Stimulated activated CD8-positive, alpha-beta memory T cell treated with anti-CD3 and anti-CD28 coated beads, Interleukin-2, amount 100 ng/mL, for 48 hours (primary cell): ENCODE measurements at places on chromosomes 1 and 21.

DNA sequence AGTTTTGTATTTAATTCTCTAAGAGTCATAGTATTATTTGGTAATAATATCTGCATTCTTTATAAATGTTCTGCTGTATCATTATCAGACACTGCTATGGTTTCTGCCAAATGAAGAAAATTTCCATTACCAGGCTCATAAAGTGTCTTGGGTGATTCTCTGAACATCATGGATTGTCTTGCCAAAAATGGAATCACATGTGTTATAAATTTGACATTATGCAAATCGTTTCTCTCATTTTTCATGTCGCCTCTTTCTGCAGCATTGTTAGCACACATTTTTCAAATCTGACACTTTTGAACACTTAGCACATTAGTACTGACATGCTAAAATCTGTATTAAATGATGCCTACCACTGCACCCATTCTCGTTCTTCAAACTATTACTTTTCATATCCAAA is 74.2 kb upstream of the NEK7 start:
- no peak for DNase-seq

DNA sequence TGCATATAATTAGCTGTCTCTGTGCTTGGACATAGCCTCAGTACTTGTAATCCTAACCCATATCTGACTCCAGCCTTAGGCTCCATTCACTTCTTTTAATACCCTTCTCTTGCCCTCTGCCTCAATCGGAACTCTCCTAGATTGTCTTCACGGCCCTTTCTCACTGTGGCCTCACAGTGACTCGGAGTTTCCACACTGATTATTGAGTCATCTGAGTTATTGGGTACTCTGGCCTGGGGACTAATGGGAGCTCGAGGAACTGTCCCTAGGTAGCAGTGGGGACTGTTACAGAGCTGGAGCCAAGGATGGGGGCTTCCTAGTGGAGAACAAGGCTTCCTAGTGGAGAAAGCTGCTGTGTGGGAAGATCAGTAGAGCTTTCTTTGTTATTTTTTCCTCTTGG is 17.0 kb downstream of the TRAF5 start:
- DNase-seq, result no peak

GRCh38 chr1:201764166-201764565 is 64.8 kb upstream of the IPO9 start:
- no peak for DNase-seq

DNA sequence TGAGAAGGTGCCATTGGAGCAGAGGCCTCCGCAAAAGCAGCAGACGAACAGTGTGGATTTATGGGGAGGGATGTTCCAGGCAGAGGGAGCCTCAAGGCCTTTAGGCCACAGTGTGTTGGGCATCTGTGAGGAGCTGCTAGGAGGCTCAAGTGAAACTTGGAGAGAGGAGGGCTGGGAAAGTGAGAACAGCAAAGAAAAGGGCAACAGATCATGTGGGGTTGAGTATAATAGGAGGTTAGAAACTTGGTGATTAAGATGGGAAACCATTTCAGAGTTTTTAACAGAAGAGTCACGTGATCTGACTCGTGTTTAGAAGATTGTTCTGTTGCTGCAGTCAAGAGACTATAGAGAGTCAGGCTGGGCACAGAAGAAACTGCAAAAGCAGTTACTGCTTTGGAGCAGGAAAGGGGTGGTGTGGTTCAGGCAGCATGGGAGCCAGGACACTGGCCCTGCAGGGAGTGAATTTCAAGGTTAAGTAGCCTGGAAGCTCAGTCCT is 277.0 kb downstream of the DISC1 start:
- no peak for DNase-seq

- no peak for DNase-seq
Observed at GRCh38 chr1:246591958-246592357, 25.7 kb downstream of the CNST start.

DNA sequence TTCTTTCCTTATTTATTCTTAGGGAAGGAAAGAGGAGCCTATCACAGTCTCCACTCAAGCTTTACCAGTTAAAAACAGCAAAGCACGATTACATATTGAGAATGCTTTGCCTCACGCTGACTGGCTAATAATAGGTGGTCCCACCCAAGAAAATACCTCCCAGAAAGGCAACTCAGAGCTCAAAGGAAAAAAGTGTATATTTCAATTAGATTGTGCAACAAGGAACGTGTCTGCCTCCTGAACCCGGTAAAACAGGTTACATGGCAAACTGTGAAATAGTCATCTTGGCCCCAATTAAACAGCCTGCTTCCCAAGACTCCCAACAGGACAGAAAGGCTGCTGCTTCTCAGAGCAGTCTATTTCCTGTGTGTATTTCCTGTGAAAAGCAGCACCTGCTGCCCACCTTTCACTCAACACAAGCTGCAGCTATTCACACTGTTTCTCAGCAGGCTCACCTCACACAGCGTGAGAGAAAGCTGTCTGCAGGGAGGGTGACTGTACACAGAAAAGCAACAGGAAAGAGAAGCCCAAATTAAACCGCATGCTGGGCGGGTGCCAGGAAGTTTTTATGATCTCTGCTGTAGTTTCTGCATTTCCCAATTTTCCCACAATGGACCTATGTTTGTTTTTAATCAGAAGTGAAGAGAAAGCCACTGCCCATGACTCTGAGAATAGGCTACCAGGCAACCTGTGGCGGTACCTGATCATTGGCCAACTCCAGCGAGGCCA is 44.0 kb downstream of the URB1 start:
- no peak for DNase-seq

- no peak for DNase-seq
Observed at GRCh38 chr21:34737115-34737514, 68.3 kb downstream of the CLIC6 start.

- no peak for DNase-seq
Observed at GRCh38 chr1:10856863-10857598, 60.6 kb upstream of the CASZ1 start.

DNA sequence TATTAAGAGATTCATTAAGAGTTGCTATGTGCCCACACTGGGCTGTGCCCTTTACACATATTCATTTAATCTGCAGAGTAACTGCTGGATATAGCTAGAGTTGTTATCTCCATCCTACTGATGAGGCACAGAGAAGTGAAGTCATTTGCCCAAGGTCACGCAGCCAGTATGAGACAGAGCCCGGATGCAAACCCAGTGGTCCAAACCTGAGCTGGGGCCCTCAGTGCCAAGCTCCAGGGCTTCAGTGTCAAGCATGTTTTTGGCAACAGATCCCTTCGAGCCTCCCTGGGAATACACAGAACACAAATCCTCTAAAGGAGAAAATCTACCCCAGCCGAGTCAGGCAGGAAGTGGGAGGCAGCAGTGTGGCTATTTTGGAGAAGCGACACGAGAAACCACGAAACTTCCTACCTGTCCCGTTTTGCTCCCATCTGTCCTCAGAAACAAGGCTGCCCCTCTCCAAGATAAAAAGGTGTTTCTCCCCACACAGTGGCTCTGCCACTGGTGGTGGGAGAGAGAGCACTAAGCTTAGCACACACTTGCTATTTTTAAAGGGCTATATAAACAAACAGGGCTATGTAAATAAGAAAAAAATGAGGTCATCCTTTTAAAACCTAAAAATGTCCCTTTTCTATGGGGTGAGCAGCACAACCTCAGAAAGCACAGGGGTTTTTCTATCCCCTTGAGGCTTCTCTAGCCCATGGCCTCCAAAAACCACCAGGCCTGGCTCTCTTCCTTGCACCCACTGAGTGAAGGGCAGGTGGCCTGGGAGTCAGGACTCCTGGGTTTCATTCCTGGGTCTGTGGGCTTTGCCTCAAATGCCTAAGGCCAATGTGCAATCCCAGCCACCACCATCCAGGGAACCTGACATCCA is 138.6 kb upstream of the EDN2 start:
- DNase-seq, result no peak

- peak; percentile 61 for DNase-seq
Observed at GRCh38 chr21:41425954-41426675, at the start of gene MX1. TSS of gene MX1 (plus strand) at chr21:41426239. CDS start at chr21:41432071, 5,832 bp downstream.

GRCh38 chr1:19483261-19483660 is 2.1 kb downstream of the CAPZB start:
- DNase-seq, result no peak

- DNase-seq, result peak; percentile 51
Observed at GRCh38 chr1:157193702-157194391, 55.7 kb upstream of the ETV3 start.

GRCh38 chr1:202276920-202277319 is 64.8 kb downstream of the UBE2T start:
- DNase-seq, result no peak

- DNase-seq, result no peak
Observed at GRCh38 chr1:221025956-221026355, 146.7 kb downstream of the HLX start.

- peak; percentile 72 for DNase-seq
Observed at GRCh38 chr1:182084487-182085316, 23.2 kb upstream of the ZNF648 start.

DNA sequence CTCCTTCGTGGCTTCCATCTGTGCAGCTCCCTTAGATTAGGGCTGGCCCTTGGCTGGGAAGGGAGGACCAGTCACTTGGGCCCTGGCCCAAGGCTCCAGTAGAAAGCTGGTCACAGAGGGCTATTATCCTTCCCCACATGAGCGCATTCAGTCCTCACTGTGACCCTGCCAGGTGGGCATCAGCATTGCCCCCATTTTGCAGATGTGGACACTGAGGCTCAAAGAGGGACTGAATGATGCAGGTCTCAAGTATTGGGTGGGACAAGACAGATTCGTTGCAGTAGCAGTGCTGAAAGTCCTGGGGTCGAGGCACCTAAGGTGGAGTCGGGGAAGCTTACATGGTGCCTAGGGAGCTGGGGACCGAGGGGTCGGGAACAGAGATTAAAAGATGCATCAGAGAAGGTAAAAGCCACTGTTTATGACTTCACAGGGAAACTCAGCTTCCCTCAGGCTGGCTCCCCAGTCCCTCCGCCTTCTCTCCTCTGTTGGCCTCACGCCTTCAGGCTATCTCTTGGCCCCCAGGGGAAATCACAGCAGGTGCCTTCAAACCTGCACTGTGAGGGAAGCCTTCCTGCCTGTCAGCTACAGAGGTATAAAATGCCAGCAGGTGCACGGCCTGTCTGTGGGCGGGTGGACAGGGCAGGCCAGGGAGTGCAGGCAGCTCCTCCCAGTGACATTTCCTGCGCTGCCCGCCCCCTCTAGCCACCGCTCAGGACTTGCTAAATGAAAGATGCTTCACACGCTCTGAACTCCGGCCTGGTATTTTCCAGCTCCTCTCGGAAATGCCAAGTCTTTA is 178.4 kb downstream of the GRIK3 start:
- no peak for DNase-seq

DNA sequence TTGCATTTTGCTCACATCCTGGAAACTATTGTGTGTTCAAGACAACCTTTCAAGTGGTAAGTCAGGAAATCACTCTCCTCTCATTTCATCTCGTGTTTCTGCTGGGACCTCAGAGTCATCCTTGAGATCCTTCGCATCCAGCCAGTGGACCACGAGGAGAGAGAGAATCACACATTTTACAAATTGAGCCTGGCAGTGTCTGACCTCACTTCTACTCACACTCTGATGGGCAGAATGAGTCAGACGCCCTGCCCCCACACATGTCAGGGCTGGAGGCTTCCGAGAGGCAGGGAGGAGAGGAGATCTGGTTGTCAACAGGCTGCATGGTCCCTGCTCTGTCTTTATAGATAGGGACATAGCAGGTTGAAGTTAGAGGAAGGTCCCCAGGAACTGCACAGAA is 509.7 kb downstream of the AJAP1 start:
- DNase-seq, result peak; percentile 2

DNA sequence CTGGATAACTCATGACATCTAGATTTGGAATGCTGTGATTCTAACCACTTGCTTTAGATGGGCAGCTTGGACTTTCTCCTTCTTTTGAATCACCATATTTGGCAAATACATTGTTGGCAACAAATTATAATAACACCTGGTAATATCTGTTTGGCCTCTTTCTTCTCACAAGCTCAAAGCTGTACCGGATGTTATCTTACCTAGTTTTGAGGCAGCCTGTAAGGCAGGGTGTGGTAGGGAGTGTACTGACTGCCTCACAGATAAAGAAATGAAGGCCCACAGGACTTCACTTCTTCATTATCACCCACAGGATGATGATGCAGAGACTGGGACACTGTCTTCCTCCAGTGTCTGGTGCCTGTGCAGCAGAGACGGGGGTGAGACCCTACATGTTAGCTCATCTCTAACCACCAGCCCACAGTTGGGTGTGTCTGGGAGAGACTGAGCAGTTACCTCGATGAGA is 28.5 kb downstream of the TUFT1 start:
- DNase-seq, result no peak

GRCh38 chr1:52906135-52906603 is 15.4 kb downstream of the ECHDC2 start:
- no peak for DNase-seq

- DNase-seq, result no peak
Observed at GRCh38 chr1:225919906-225920305, 4.1 kb downstream of the PYCR2 start.

- DNase-seq, result no peak
Observed at GRCh38 chr1:106846656-106847055, 209.8 kb upstream of the PRMT6 start.

GRCh38 chr1:222040955-222041354 is 299.1 kb upstream of the DUSP10 start:
- no peak for DNase-seq

DNA sequence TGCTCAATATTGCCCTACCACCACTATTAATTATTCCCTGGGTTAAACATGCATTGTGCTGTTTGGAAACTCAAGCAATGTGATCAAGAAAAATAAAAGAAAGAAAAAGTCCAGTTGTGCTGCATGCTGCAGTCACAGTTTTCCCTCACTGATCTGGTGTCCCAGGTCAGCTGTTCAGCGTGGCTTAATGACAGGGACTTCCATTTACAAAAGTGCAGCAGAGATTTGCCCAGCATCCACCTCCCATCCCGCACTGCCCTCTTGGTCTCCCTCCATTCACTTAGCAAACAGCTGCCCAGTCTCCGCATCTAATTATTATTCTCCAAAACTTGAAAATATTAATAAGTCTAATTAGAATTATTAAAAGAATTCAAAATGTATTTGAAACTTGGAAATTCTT is 2.0 kb upstream of the OR2T4 start:
- DNase-seq, result no peak

DNA sequence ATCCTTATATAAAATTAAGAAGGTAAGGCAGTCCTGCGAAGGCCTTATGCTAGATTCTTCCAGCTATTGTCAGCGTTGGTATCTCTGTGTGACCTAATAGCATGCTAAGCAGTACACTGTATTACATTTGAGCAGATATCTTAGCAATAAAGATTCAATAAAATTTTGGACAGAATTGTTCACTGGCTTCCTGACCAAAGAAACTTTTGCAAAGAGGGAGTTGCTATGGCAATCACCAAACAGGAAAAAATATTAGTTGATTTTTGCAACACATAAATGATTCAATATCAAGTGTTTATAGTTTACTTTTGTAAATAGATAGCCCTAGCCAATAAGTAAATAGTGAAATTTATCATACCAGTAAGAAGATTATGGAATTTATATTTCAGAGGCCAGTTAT is 31.0 kb upstream of the PLEKHO1 start:
- DNase-seq, result no peak

- DNase-seq, result no peak
Observed at GRCh38 chr1:48730164-48730910, 46.4 kb downstream of the BEND5 start.

GRCh38 chr1:25898223-25899015 is 7.8 kb downstream of the STMN1 start:
- DNase-seq, result no peak

- no peak for DNase-seq
Observed at GRCh38 chr1:61315011-61315410, 232.7 kb downstream of the NFIA start.

- no peak for DNase-seq
Observed at GRCh38 chr1:62304975-62305374, 14.3 kb downstream of the KANK4 start.
